K562 (cell line): ENCODE measurements at places on chromosomes 6 and 20. TPM values are rescaled to one million over a fixed set of nuclear protein-coding genes. Genes with fewer than 3 reads are reported as not detected.

- H3K27me3 ChIP-seq = no peaks in the 10 kb centered on the region
- H3K27ac ChIP-seq = no peak overlapping the region
- H3K4me3 ChIP-seq = no peak overlapping the region
- H3K36me3 ChIP-seq = no peaks in the 10 kb centered on the region; the same call in 2 of the 3 replicates
These were observed 11.3 kb downstream of the NPEPL1 start for GRCh38 chr20:58703765-58704371.

GRCh38 chr6:107555449-107555848 is 65.5 kb downstream of the SOBP start:
- no peak overlapping the region for H3K27ac ChIP-seq
- no peaks in the 10 kb centered on the region for H3K4me1 ChIP-seq
- H3K4me3 ChIP-seq = no peak overlapping the region
- H3K27me3 ChIP-seq = peaks cover 12% of the 10 kb centered on the region; the same call in 2 of the 3 replicates

DNA sequence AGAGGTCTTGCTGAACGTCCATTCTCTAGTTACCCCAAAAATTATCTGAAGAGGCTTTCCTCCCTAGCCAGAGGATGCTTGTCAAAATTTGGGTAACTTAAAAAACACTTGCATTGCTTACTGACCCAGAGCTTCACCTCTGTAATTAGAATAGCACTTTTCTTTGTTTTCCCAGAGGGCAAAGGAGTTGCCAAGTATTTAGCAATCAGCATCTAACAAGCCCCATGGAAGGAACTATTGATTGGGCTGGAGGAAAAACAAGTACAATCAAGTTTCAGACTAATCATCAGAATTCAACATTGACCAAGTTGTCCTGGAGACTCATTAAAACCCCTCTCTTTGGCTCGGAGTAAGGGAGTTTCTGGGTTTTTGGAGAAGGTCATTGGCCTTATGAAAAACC is 226.4 kb downstream of the TBC1D7 start:
- H3K4me3 ChIP-seq = no peak overlapping the region
- H3K27me3 ChIP-seq = no peaks in the 10 kb centered on the region
- no peaks in the 10 kb centered on the region for H3K4me1 ChIP-seq

Gene TTI1
- total RNA-seq = 44.5 and 45.8 TPM in 2 replicates

Gene KCNK15
- total RNA-seq = 0.11 and 0.38 TPM in 2 replicates

- no peaks in the 10 kb centered on the region for H3K36me3 ChIP-seq
- peaks cover 12% of the 10 kb centered on the region for H3K4me1 ChIP-seq
- no peaks in the 10 kb centered on the region for H3K27me3 ChIP-seq
- no peak overlapping the region for H3K27ac ChIP-seq
- DNase-seq = no peak
These were observed 493 bp upstream of the SGK1 start for GRCh38 chr6:134318236-134318973.

DNA sequence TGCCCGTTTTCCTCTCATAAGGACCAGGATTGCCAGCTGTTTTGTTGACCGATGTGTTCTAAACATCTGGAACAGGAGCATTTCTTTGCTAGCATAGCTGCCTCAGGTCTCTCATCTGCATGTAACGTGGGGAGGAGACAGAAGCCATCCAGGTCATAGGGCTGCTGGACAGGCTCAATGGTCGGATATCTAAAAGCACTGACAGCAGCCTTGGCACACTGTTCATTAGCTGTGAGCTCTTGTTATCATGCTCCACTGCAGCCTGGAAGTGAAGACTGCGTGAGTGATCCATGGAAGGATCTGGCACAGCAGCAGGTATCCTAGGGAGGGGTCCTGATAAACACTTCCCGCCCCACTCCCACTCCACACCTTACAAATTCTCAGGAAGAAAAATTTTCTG is 175.3 kb downstream of the LRFN2 start:
- H3K36me3 ChIP-seq = no peaks in the 10 kb centered on the region
- peaks cover 45% of the 10 kb centered on the region for H3K27me3 ChIP-seq
- no peak overlapping the region for H3K4me3 ChIP-seq
- no peak overlapping the region for H3K27ac ChIP-seq

Gene NHLRC1
- total RNA-seq = not detected in 2 replicates

DNA sequence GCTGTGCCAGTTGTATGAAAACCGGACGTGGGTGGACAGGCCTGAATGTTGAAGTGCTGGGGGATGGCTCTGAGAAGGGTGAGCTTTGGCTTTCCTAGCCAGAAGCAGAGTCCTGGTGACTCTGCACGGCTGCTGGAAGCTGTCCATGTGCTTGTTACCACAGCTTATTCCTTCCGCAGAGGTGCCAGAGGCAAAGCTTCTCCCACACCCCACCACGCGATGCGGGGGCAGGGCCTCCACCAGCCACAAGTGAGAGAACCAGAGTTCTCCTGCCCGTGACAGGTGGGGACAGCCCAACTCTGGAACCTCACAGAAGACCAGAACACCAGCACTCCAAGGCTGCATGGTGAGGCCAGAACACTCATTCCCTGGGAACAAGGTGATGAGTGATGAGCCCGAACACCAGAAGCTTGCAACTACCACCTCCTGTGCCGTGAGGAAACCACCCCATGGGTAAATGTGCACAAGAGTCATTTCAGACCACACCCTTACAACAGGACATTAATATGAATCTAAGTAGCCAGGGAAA is 36.7 kb downstream of the JAG1 start:
- DNase-seq = no peak
- no peaks in the 10 kb centered on the region for H3K36me3 ChIP-seq
- no peak overlapping the region for H3K27ac ChIP-seq
- H3K4me1 ChIP-seq = no peaks in the 10 kb centered on the region
- H3K4me3 ChIP-seq = no peak overlapping the region

DNA sequence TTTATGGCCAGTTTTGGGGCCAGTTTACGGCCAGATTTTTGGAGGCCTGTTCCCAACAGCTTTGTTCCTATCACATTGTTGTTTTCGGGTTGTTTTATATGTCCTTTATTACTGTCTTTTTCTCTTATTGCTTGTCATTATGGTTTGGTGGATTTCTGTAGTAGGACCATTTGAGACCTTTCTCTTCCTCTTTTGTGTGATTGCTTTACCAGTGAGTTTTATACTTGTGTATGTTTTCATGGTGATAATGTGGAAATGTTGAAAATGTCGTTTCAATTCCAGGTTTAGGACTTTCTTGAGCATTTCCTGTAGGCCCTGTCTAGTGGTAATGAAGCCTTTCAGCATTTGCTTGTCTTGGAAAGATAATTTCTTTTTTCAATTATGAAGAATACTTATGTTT is 17.8 kb downstream of the HLA-B start:
- no peaks in the 10 kb centered on the region for H3K27me3 ChIP-seq
- H3K4me1 ChIP-seq = no peaks in the 10 kb centered on the region
- no peaks in the 10 kb centered on the region for H3K36me3 ChIP-seq
- no peak overlapping the region for H3K27ac ChIP-seq
- DNase-seq = no peak
- H3K4me3 ChIP-seq = no peak overlapping the region

DNA sequence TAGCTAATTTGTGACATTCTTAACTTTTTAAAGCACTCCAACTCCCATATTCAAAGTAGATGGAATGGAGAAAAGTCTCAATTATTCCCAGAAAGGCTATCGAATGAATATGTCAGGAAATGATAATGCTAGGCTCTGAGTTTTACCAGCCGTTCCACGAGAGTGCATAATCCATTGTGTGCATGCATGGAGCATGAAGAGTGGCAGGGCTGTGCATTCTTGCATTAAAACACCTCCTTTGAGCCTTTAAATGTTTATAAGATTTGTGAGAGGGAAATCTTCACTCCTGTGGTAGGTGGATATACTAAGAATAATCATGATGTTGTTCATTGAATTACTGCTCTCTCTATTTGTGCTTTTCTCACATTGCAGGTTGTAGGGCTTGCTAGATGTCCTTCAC is 178.3 kb downstream of the CARMIL1 start:
- no peak overlapping the region for H3K4me3 ChIP-seq
- H3K4me1 ChIP-seq = no peaks in the 10 kb centered on the region
- no peaks in the 10 kb centered on the region for H3K27me3 ChIP-seq
- DNase-seq = no peak
- H3K36me3 ChIP-seq = no peaks in the 10 kb centered on the region
- no peak overlapping the region for H3K27ac ChIP-seq

GRCh38 chr6:20467437-20467836 is 65.8 kb downstream of the E2F3 start:
- H3K27ac ChIP-seq = no peak overlapping the region
- no peak overlapping the region for H3K4me3 ChIP-seq
- peaks cover 70% of the 10 kb centered on the region for H3K36me3 ChIP-seq
- H3K4me1 ChIP-seq = peaks cover 13% of the 10 kb centered on the region; the same call in 2 of the 3 replicates
- no peaks in the 10 kb centered on the region for H3K27me3 ChIP-seq

- no peak overlapping the region for H3K4me3 ChIP-seq
- H3K27ac ChIP-seq = no peak overlapping the region
- no peak for DNase-seq
- H3K27me3 ChIP-seq = peaks cover 64% of the 10 kb centered on the region
- H3K36me3 ChIP-seq = no peaks in the 10 kb centered on the region
- H3K4me1 ChIP-seq = no peaks in the 10 kb centered on the region
These were observed 371.2 kb downstream of the PREX1 start for GRCh38 chr20:48456366-48457192.

Gene PPP1R3G
- 0.04 TPM in 2 replicates for total RNA-seq

Gene BHLHE23
- not detected in 2 replicates for total RNA-seq

DNA sequence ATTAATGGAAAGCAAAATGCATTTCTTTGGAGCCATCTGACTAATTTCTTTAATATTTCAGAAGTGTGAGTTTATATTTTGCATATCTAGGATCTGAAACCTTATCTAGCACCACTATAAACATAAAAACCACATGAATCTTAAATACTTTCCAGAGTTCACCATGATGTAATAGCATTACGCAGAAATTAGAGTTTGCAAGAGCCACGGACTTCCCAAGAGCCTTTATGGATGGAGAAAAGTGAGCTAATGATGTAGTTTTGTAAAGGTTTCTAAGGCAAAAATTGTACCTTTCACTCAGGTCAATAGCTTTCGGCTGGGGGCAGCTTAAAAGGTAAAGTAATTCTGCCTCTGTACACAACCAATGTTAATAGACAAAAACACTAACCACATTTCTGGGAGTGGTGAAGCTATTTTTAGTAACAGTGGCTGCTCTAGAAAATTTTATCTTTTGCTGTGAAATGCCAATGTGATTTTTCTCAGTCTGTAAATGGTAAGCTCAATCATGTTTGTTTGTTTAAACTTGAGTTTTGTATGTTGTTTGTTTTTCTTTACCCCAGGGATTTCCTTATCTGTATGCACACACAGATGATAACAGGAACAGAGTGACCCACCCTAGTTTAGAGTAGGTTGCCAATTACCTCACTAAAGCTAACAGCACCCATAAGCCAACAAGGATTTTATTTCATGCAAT is 80.5 kb downstream of the FILIP1 start:
- no peaks in the 10 kb centered on the region for H3K27me3 ChIP-seq
- no peaks in the 10 kb centered on the region for H3K4me1 ChIP-seq
- no peak overlapping the region for H3K27ac ChIP-seq
- no peak overlapping the region for H3K4me3 ChIP-seq

GRCh38 chr20:35269055-35269781 is 8.7 kb downstream of the MMP24OS start:
- H3K4me1 ChIP-seq = peaks cover 8% of the 10 kb centered on the region; the same call in 2 of the 3 replicates
- no peaks in the 10 kb centered on the region for H3K36me3 ChIP-seq
- no peak overlapping the region for H3K27ac ChIP-seq
- H3K4me3 ChIP-seq = no peak overlapping the region

DNA sequence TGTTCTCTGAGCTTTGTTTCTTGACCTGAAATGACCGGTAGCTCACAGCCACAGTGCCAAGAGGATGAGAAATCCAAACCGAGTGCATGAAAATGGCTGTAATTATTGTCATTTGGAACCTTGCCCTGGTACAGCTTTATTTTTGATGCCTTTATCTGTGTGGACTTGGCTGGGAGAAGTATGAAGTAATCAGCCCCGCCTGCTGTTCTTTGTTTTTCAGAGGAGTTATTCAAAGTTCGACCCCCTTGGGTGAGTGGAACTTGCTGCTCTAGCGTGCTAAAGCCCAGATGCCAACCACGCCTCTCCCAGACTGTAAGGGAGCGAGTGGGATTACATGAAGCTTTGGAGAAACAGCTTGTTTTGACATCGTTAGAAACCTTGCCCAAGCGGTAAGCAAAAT is 48.3 kb downstream of the ECT2L start:
- DNase-seq = no peak
- H3K36me3 ChIP-seq = no peaks in the 10 kb centered on the region
- H3K4me3 ChIP-seq = no peak overlapping the region
- H3K27me3 ChIP-seq = peaks cover 20% of the 10 kb centered on the region
- H3K27ac ChIP-seq = no peak overlapping the region

GRCh38 chr6:134183844-134184243 is 131.4 kb upstream of the SLC2A12 start:
- no peaks in the 10 kb centered on the region for H3K27me3 ChIP-seq
- no peaks in the 10 kb centered on the region for H3K36me3 ChIP-seq
- DNase-seq = no peak
- H3K4me1 ChIP-seq = no peaks in the 10 kb centered on the region
- no peak overlapping the region for H3K27ac ChIP-seq

DNA sequence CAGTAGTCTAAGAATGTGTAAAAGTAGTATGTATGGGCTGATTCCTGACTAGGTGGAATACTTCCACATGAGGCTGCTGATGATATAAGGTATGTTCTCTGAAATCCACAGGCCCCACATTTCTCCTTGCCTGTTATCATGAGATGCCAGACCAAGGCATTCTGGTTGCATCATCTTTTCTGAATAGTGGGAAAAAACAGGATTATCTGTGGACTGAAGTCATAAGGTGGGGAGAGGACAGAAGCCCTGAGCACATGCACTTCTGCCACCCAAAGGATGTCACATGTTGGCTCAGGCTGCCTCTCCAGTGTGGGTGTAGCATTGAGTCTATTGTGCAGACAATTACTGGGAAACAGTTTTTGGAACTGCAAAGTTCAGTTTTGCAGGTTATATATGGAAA is 184.5 kb upstream of the RAB32 start:
- no peak for DNase-seq
- H3K4me1 ChIP-seq = no peaks in the 10 kb centered on the region
- H3K27me3 ChIP-seq = no peaks in the 10 kb centered on the region
- H3K36me3 ChIP-seq = no peaks in the 10 kb centered on the region

GRCh38 chr20:10741060-10741459 is 67.3 kb upstream of the JAG1 start:
- H3K4me1 ChIP-seq = no peaks in the 10 kb centered on the region
- DNase-seq = no peak
- no peak overlapping the region for H3K4me3 ChIP-seq
- no peaks in the 10 kb centered on the region for H3K36me3 ChIP-seq
- no peaks in the 10 kb centered on the region for H3K27me3 ChIP-seq

Gene PRR18
- not detected in 2 replicates for total RNA-seq

DNA sequence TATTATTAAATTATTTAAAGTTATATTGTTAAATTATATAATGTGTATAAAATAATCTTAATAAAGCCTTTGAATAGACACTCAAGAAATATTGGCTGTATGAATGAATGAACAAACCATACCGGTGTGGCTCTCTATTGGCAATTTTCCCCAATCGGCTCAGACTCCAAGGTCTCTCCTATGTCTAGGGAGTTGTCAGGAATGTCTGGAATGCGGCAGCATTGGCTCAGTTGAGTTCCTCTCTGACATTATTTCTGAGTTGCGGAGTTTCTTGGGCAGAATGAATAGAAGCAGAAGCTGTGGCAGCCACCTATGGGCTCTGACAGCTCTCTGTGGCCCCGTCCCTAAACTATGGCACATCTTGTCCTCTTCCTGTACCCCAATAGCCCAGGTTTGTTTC is 111.0 kb downstream of the SOBP start:
- DNase-seq = no peak
- no peak overlapping the region for H3K27ac ChIP-seq
- H3K36me3 ChIP-seq = no peaks in the 10 kb centered on the region
- H3K4me1 ChIP-seq = no peaks in the 10 kb centered on the region
- H3K27me3 ChIP-seq = peaks cover 5% of the 10 kb centered on the region; the same call in 2 of the 3 replicates

Gene PRELID3B
- 99.5 and 105 TPM in 2 replicates for total RNA-seq

- no peak overlapping the region for H3K4me3 ChIP-seq
- H3K36me3 ChIP-seq = no peaks in the 10 kb centered on the region
- no peak overlapping the region for H3K27ac ChIP-seq
- DNase-seq = peak; percentile 82
These were observed 25.9 kb downstream of the ZBP1 start for GRCh38 chr20:57594092-57594951.
